ENCODE measurements at places on chromosomes 13 and 19. TPM values are rescaled to one million over a fixed set of nuclear protein-coding genes. Genes with fewer than 3 reads are reported as not detected.

The OR4F17 gene
- not detected for total RNA-seq

The PHLDB3 gene
- total RNA-seq: 11.2 TPM

The APOC4 gene
- not detected for total RNA-seq

The PNPLA6 gene
- 70.4 TPM for total RNA-seq

GRCh38 chr13:112351825-112352224 lies 24.3 kb upstream of the SPACA7 start:
- no peak overlapping the region for H3K4me3 ChIP-seq
- H3K4me1 ChIP-seq: peaks cover 5% of the 10 kb centered on the region
- no peak overlapping the region for H3K27ac ChIP-seq
- no peaks in the 10 kb centered on the region for H3K36me3 ChIP-seq
- peaks cover 65% of the 10 kb centered on the region for H3K27me3 ChIP-seq
- no peak for DNase-seq

- H3K27me3 ChIP-seq: no peaks in the 10 kb centered on the region
- no peak overlapping the region for H3K4me3 ChIP-seq
- DNase-seq: no peak
- no peaks in the 10 kb centered on the region for H3K36me3 ChIP-seq
- H3K4me1 ChIP-seq: no peaks in the 10 kb centered on the region
Observed at GRCh38 chr13:93144031-93144430, 82.6 kb upstream of the GPC6 start.

- DNase-seq: peak; percentile 33
- H3K27me3 ChIP-seq: peaks cover 32% of the 10 kb centered on the region
- no peak overlapping the region for H3K4me3 ChIP-seq
- H3K4me1 ChIP-seq: peaks cover 10% of the 10 kb centered on the region
- H3K27ac ChIP-seq: no peak overlapping the region
Observed at GRCh38 chr13:20188667-20189553, 3.8 kb downstream of the GJB2 start.

- H3K36me3 ChIP-seq: no peaks in the 10 kb centered on the region
- H3K4me1 ChIP-seq: peaks cover 7% of the 10 kb centered on the region
- peak overlapping the region; percentile 44 for H3K4me3 ChIP-seq
Observed at GRCh38 chr13:91399189-91400062, 1.0 kb downstream of the GPC5 start.

GRCh38 chr13:23554000-23554399 lies 16.2 kb upstream of the TNFRSF19 start:
- peaks cover 23% of the 10 kb centered on the region for H3K27me3 ChIP-seq
- no peak overlapping the region for H3K27ac ChIP-seq
- DNase-seq: no peak
- no peaks in the 10 kb centered on the region for H3K4me1 ChIP-seq

DNA sequence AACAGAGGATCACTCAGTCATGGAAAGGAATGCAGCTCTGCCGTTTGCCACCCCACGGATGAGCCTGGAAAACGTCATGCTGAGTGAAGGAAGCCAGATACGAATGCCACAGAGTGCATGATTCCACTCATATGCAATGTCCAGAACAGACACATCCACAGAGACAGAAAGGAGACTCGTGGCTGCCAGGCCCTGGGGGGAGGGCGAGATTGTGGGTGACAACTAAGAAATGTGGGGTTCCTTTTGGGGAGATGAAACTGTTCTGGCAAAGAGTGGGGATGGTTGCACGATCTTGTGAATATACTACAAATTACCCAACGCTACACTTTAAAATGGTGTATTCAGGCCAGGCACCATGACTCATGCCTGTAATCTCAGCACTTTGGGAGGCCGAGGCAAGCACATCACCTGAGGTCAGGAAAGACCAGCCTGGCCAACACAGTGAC lies 27.2 kb upstream of the NAPA start:
- no peaks in the 10 kb centered on the region for H3K36me3 ChIP-seq
- no peak overlapping the region for H3K4me3 ChIP-seq
- H3K27me3 ChIP-seq: no peaks in the 10 kb centered on the region
- DNase-seq: no peak
- H3K27ac ChIP-seq: no peak overlapping the region

- no peak overlapping the region for H3K4me3 ChIP-seq
- peaks cover 9% of the 10 kb centered on the region for H3K36me3 ChIP-seq
- H3K4me1 ChIP-seq: peaks cover 7% of the 10 kb centered on the region
- H3K27me3 ChIP-seq: peaks cover 28% of the 10 kb centered on the region
Observed at GRCh38 chr19:1282588-1283206, 3.0 kb upstream of the EFNA2 start.

DNA sequence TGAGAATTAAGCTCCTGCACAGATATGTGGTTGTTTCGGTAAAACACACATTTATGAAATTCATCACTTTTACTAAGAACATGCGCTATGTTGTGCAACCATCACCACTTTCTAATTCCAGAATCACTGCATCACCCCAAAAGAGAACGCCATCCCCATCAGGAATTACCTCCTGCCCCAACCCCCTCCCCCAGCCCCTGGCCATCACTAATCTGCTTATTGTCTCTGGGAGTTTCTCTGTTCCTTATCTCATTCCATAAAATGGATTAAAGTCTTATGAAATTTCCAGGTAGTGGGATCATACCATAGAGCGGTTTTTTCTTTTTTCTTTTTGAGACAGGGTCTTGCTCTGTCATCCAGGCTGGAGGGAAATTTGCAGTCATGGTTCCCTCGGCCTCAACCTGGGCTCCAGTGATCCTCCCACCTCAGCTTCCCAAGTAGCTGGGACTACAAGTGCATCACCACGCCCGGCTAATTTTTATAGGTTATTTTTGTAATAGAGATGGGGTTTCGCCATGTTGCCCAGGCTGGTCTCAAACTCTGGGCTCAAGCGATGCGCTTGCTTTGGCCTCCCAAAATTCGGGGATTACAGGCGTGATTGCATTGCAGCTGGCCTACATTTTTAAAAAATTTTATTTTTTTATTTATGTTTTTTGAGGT lies 3.5 kb downstream of the ZSCAN5B start:
- H3K27me3 ChIP-seq: no peaks in the 10 kb centered on the region
- H3K4me3 ChIP-seq: no peak overlapping the region
- no peak for DNase-seq
- no peak overlapping the region for H3K27ac ChIP-seq
- no peaks in the 10 kb centered on the region for H3K4me1 ChIP-seq
- no peaks in the 10 kb centered on the region for H3K36me3 ChIP-seq

- H3K36me3 ChIP-seq: no peaks in the 10 kb centered on the region
- H3K27ac ChIP-seq: no peak overlapping the region
- H3K4me3 ChIP-seq: no peak overlapping the region
Observed at GRCh38 chr19:389255-389934, 19.6 kb downstream of the C2CD4C start.

DNA sequence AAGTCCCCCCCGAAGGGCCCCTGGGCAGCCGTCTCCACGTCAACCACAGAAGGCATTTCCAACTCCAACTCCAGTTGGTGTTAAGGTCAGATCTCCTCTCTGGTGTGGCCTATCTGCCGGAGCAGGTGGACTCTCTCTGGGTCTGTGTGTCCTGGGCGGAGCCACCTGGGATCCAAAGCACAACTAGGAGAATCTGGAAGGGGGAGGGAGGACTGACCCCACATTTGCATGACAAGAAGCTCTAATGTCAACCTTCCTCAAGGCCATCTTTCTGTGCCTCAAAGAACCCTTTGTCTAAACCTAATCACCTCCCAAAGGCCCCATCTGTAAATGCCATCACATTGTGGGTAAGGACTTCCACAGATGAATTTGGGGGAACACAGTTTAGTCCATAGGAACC lies 381.5 kb downstream of the UQCRFS1 start:
- H3K4me1 ChIP-seq: no peaks in the 10 kb centered on the region
- no peaks in the 10 kb centered on the region for H3K27me3 ChIP-seq
- H3K36me3 ChIP-seq: no peaks in the 10 kb centered on the region
- H3K27ac ChIP-seq: no peak overlapping the region

- DNase-seq: no peak
- peaks cover 55% of the 10 kb centered on the region for H3K36me3 ChIP-seq
- H3K4me3 ChIP-seq: no peak overlapping the region
Observed at GRCh38 chr19:9842834-9843625, 7.9 kb downstream of the PIN1 start.

GRCh38 chr19:53161123-53161522 lies 2.3 kb upstream of the ZNF347 start:
- no peaks in the 10 kb centered on the region for H3K4me1 ChIP-seq
- DNase-seq: no peak
- H3K27ac ChIP-seq: no peak overlapping the region
- no peak overlapping the region for H3K4me3 ChIP-seq

- DNase-seq: peak; percentile 37
- peaks cover 24% of the 10 kb centered on the region for H3K4me1 ChIP-seq
- H3K27ac ChIP-seq: no peak overlapping the region
- H3K36me3 ChIP-seq: no peaks in the 10 kb centered on the region
Observed at GRCh38 chr13:33351319-33351718, 65.8 kb upstream of the STARD13 start.

- peak overlapping the region; percentile 96 for H3K27ac ChIP-seq
- H3K36me3 ChIP-seq: peaks cover 54% of the 10 kb centered on the region
- peaks cover 47% of the 10 kb centered on the region for H3K4me1 ChIP-seq
Observed at GRCh38 chr13:99987154-99988019, 5.8 kb downstream of the ZIC2 start.

DNA sequence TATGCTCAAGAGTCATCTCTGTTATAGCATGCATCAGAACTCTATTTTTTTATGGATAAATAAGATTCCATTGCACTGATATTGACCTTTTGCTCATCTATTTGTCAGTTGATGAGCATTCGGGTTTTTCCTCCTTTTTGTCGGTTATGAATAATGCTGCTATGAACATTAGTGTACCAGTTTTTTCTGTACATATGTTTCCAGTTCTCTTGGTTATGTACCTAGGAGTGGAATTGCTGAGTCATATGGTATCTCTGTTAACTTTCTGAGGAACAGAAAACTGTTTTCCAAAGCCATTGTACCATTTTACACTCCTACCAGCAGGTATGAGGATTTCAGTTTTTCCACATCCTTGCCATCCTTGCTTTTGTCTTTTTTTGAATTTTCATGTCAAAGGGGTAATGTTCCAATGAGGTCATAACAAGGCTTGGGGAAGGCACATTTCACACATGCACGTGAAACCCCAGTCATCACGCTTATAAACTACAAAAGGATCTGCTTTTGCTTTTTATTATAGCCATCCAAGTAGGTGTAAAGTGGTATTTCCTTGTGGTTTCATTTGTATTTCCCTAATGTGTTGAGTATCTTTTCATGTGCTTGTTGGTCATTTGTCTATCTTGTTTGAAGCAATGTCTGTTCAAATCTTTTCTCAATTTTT lies 14.6 kb downstream of the KBTBD7 start:
- H3K36me3 ChIP-seq: no peaks in the 10 kb centered on the region
- H3K27me3 ChIP-seq: no peaks in the 10 kb centered on the region
- no peaks in the 10 kb centered on the region for H3K4me1 ChIP-seq
- no peak overlapping the region for H3K4me3 ChIP-seq
- H3K27ac ChIP-seq: no peak overlapping the region

DNA sequence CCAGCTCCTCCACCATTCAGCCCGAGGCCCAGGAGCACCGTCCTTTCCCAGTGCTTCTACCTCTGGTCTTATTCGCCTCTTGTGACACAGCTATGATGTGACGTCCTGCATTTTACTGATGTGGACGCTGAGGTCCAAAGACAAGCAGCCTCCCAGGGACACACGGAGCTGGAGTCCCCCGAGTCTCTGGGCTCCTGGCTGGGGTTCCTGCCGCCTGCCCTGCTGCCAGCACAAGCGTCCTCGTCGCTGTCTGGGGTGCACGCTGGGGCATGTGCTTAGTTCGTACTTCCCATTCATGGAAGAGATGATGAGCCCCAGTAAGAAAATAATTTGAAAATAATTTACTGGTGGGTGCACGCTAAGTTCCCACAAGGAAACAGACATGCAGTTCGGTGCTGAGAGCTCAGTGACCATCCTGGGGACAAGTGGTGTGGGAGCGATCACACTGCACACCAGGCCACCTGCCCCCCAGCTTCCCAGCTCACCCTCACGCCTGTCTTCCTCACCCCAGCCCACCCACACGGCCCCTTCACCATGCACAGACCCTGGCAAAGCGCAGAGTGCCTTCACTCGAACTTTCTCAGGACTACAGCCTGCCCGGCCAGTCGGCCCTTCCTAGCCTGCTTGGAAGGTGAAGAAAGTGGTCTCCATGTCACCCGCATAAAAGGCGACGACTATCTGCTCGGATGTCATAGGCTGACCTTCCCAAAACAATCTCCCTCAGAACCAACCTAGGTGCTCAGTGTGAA lies 14.2 kb upstream of the CFAP97D2 start:
- H3K27ac ChIP-seq: no peak overlapping the region
- H3K27me3 ChIP-seq: no peaks in the 10 kb centered on the region
- peaks cover 6% of the 10 kb centered on the region for H3K4me1 ChIP-seq
- DNase-seq: no peak
- H3K36me3 ChIP-seq: no peaks in the 10 kb centered on the region

DNA sequence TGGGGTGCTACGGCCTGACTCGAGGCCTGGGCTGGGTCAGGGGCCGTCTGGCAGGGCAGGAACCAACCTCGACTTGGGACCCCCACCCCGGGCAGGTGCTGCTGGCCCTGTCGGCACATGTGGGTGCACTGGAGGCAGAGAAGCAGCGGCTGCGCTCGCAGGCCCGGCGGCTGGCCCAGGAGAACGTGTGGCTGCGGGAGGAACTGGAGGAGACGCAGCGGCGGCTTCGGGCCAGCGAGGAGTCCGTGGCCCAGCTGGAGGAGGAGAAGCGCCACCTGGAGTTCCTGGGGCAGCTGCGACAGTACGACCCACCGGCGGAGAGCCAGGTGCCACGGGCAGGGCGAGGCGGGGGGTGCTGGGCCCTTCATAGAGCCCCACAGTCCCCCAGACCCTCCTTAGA lies 5.9 kb downstream of the KLC3 start:
- H3K4me1 ChIP-seq: no peaks in the 10 kb centered on the region
- DNase-seq: no peak
- H3K4me3 ChIP-seq: no peak overlapping the region
- no peaks in the 10 kb centered on the region for H3K27me3 ChIP-seq
- no peak overlapping the region for H3K27ac ChIP-seq

GRCh38 chr13:96958286-96958891 lies 35.9 kb downstream of the OXGR1 start:
- no peak overlapping the region for H3K27ac ChIP-seq
- DNase-seq: peak; percentile 59
- H3K4me1 ChIP-seq: no peaks in the 10 kb centered on the region

DNA sequence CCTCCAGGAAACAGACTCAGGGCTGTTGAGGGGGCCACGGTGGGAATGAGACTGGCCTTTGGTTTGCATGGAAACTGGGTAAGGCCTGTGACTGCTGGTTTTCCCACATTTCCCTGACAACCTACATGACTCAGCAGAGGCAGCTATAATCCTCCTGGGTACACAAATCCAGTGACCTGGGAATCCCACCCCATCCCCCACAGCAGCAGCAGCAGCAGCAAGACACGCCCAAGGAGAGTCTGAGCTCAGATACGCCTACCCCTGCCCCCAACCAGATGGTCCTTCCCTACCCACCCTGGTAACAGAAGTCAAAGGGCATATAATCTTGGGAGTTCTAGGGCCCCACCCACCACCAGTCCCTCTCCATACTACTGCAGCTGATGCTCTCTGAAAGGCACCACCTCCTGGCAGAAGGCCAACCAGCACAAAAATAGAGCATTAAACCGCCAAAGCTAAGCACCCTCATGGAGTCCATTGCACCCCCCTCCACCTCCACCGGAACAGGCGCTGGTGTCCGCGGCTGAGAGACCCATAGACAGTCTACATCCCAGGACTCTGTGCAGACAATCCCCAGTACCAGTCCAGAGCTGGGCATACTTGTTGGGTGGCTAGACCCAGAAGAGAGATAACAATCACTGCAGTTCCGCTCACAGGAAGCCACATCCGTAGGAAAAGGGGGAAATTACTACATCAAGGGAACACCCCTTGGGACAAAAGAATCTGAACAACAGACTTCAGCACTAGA lies 237.2 kb upstream of the SPRY2 start:
- no peaks in the 10 kb centered on the region for H3K36me3 ChIP-seq
- H3K4me3 ChIP-seq: no peak overlapping the region
- peaks cover 10% of the 10 kb centered on the region for H3K4me1 ChIP-seq
- no peaks in the 10 kb centered on the region for H3K27me3 ChIP-seq
- DNase-seq: peak; percentile 20

Data from A673 (cell line).